Left cardiac atrium (tissue), 4 donors: ENCODE measurements at places on chromosomes 12 and 14.

DNA sequence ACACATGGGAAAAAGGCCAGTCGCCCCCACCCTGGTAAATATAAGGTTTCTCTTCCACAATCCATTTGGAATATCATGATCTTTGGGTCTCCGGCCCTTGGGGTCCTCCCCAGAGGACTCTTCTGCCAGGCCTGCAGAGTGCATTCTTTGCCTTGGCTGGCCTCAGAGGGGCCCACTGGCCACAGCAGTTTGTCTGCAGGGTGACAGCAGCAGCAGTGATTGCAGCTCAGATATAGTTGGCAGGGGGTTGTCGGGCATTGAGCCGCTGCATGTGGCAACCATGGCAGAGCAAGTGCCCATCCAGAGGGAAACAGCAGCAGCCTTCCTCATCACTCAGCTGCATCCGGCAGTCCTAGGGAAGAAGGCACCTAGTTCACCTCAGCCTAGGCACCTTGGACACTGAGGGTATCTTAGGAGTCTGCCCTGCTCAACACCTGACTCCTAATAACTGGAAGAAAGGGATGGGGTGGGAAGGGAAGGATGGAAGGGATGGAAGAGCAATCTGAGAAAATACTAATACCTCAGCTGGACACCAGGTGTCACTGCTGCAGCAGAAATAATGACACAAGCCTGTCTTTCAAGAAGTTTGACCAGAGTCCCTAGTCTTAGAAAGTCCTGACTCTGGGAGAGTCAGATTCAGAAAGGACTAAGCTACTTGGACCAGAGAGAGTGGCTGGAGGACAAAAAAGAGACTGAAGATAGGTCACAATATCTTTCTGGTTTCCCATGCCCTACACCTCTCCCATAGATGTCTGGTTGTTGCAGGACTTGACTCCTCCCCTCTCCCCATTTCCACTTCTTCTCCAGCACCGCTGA, 8.9 kb downstream of the AJUBA start:
- DNase-seq = no peak

GRCh38 chr12:49261721-49262120, 3.2 kb upstream of the TUBA1C start:
- DNase-seq = no peak

GRCh38 chr12:117072736-117073490, 26.3 kb downstream of the TESC start:
- DNase-seq = no peak

GRCh38 chr12:13628067-13628466, 353.3 kb downstream of the GRIN2B start:
- DNase-seq = no peak

DNA sequence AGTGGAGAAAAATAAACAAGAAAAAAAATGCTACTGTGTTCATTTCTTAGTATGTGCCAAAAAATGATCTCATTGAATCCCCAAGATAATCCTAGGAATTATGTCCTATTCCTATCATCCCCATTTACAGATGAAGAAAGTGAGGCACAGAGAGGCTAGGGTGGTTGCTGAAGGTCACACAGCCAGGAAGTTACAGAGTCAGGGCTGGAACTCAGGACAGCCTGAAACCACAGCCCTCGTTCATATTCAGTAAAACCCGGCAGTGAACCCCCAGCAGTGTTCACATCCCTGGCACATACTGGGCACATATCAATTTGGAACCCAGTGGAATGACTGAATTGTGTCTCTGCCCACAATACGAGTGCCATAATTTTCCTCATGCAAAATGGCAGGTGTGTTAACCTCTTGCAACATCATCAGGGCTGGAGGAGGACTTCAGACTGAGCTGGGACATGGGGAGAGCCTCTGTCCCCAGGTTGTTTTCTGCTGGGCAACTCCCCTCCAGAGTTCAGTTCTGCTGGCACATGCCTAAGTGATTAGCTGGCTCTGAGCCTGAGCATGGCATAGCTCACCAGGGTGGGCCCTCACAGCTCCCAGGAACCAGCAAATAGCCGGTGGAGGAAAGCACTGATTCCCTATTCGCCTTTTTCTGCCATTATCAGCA, 2.0 kb upstream of the PPP1CC start:
- DNase-seq = no peak

- DNase-seq = no peak
These were observed 7.4 kb downstream of the TXNRD1 start for GRCh38 chr12:104222976-104223375.

DNA sequence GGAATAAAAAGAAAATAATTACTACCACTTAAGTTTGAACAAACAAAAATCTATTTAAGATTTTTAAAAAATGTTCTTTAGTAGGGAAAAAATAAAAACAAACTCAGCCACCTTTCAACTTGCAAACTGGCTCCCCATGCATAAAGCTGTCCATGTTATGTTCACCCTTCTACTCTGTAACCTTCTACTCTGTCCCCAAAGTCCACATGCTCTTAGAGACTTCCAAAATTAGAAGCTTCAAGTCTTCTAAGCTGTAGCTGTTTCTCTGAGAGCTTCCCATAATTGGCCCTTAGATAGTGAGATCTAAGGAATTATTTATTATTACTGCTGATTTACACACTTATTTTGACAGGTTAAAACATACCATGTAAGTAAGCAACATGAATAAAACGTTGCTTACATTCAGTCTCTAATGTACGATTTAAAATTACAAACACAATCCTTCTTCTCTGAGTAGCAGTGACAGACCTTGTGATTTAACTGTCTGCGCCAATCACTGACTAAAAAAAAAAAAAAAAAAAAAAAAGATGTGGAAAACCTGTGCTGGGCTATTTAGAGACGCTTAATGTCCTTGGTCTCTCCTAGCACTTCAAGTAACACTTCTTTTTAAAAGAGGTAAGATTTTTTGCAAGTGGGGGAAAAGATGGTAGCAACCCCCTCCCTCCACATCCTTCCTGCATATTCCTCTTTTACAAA, 28.3 kb upstream of the GRIP1 start:
- DNase-seq = no peak

DNA sequence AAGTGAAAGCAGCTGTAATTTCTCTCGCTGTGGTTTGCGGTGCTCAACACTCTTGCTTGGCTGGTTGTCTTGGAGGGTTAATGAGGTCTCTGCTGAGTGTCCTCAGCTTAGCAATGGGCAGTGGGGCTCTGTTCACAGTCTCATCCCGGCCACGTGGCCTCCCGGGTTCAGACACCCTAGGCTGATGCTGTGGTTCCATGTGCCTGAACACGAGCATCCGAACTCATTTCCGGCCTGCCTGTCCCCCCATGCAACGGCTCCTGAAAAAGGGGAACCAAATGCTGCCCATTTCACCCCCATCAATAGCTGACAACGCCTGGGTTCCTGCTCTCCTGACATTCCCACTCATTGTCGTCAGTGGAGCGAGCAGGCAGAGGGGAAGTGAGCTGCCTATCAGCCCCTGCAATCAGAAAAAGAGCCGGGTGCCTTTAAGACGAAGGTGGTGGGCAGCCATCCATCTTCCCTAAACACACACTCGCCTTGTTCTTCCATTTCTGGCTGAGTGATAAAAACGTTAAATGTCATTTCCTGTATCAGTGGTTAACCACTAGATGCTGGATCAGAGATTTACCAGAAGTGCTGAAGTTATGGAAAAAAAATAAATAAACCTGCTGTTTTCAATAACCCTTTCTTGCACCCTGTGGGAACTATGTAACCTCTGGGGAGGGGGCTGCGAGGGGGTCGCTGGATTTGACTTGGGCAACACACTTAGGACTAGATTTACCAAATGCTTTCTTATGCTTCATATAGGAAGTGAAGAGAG, 60.3 kb upstream of the BCL2L14 start:
- DNase-seq = peak; percentile 68

- DNase-seq = no peak
These were observed 11.2 kb downstream of the NYNRIN start for GRCh38 chr14:24409956-24410355.

- no peak for DNase-seq
These were observed 24.2 kb downstream of the TMEM30B start for GRCh38 chr14:61256826-61257468.

DNA sequence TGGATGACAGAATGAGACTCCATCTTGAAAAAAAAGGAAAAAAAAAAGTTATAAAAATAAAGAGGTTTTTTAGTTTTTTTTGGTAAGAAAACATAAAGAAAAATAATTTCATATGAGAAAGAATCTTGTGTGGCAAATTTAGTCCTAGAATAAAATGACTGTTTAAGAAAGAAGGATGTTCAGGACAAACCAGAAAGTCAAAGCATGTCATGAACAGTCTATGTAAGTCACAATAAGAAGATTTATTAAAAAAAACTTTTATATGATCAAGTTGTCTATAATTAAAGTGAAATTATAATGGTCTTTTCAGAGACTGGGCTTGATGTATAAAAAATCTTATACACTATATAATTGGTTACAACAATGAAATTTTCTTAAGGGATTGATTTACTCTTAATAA, 68.1 kb upstream of the HECTD1 start:
- no peak for DNase-seq

DNA sequence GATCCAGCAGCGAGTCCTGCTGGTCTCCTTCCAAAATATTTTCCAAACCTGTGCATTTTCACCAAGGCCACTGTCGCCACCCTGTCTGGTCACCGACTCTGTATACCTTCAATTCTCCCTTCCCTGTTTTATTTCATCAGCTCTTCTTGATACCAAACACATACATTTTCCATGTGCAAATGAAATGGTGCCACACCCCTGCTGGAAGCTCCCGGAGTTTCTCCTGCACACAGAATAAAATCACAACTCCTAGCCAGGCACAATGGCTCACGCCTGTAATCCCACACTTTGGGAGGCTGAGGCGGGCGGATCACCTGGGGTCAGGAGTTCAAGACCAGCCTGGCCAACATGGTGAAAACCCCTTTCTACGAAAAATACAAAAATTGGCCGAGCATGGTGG, 14.0 kb downstream of the VSIG10 start:
- DNase-seq = no peak

- DNase-seq = no peak
These were observed 229.1 kb upstream of the OR4E1 start for GRCh38 chr14:21902561-21903181.

- DNase-seq = no peak
These were observed 883.0 kb upstream of the FLRT2 start for GRCh38 chr14:84646786-84647500.
